GDM1 (cell line): ENCODE measurements at places on chromosomes 6 and 20.

GRCh38 chr20:51284176-51284575, 258.3 kb downstream of the NFATC2 start:
- DNase-seq: no peak

- peak; percentile 7 for DNase-seq
These were observed 77.6 kb upstream of the GGTLC1 start for GRCh38 chr20:24066076-24066700.

GRCh38 chr6:111975466-111975865, 78.4 kb upstream of the CCN6 start:
- no peak for DNase-seq

GRCh38 chr20:37598575-37599342, 71.1 kb upstream of the BLCAP start:
- no peak for DNase-seq

DNA sequence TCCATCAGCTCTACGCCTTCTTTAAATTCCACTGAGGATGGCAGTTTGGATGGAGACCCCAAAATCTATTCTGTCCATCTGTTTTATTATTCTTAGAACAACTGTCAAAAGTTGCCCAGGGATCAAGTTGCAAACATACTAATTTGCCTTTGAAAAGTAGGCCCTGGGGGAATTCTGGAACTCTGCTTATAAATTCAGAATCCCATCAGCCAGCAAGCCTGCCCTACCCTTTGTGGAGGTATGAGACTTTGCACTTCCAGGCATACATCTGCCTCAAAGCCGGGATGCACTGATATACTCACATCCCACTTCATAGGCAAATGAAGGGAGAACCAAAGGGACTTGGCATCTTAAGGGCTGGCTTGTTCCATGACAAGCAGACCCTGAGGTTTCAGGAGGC, 93.6 kb downstream of the INSM1 start:
- DNase-seq: no peak

GRCh38 chr20:1588533-1589460, 31.0 kb downstream of the SIRPB1 start:
- DNase-seq: peak; percentile 55

- no peak for DNase-seq
These were observed 18.8 kb downstream of the ZFAND3 start for GRCh38 chr6:37838219-37838921.

DNA sequence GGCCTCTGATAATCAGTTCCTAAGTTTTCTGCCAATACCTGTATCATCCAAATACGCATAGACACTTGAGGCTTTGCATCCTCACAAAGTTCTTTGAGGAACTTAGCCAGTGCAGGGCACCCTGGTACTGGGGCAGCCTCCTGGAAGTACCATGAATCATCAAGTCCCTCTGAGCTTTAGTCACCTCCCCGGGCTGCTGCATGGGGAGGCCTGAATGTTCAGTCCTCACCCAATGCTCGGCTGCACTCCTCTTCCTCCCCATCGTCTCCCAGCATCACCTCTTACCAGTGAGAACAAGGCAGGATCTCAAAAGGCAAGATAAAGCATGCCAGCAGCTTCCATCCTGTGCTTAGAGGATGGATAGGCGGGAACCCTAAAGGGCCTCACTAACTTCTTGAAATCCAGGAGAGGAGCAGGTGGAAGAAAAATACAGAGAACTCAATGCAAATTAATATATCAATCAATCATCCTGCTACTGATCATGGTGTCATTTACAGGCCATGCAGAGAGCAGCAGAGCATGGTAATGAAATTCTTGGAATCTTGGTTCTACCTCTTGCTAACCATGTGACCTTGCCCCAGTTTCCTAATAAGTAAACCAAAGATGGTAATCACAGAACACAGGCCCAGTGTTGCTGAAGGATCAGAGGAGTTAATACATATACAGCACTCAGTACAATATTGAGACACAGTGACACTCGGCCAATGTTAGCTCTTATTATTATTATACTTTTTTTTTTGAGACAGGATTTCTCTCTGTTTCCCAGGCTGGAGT, 4.7 kb upstream of the CCN6 start:
- DNase-seq: no peak

GRCh38 chr20:49872056-49872455, 43.3 kb downstream of the SPATA2 start:
- DNase-seq: no peak

DNA sequence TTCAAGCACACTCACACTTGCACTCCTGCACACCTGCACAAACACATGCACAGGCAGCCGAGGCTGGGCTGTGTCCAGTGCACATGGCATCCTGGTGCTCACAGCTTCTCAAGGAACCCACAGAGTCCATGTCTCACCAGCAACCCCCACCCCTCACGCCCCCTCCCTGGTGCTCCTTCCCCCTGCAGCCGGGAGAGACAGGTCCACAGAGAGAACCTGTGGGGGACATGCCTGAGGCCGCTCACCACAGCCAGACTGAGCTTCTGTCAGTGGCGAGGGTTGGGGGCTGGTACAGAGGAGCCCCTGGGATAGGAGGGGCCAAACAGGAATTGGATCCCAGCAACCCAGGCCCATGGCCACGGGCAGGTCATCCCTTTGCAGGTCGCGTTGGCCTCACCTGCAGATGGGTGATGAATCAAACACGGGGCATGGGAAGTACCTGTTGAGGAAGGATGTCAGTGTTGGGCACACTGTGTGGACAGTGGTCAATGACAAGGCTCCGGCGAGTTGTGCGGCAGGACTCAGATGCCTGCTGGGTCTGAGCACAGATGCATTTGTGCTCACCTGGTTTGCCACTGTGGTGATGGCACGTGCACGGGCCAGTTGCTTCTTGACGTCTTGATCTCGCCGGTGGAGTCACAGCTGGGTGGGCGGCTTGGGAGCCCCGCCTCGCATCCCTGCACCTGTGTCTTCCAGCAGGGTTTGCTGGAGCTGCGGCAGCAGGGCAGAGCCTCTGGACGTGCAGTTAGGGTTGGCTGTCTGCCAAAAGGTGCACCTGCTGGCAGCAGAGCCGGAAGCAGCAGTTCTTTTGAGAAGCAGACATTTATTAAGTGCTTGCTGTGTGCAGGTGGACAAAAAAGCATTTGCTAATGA, 113.0 kb downstream of the ERMARD start:
- DNase-seq: no peak
